NCI-H2081 treated with DMSO at 0.1 percent for 48 hours (cell line): ENCODE measurements at places on chromosomes 11 and 22.

- no peak for DNase-seq
These were observed 8.3 kb upstream of the SORL1-AS1 start for GRCh38 chr11:121460941-121461514.

- DNase-seq: no peak
These were observed 18.8 kb downstream of the P2RY2 start for GRCh38 chr11:73236854-73237253.

DNA sequence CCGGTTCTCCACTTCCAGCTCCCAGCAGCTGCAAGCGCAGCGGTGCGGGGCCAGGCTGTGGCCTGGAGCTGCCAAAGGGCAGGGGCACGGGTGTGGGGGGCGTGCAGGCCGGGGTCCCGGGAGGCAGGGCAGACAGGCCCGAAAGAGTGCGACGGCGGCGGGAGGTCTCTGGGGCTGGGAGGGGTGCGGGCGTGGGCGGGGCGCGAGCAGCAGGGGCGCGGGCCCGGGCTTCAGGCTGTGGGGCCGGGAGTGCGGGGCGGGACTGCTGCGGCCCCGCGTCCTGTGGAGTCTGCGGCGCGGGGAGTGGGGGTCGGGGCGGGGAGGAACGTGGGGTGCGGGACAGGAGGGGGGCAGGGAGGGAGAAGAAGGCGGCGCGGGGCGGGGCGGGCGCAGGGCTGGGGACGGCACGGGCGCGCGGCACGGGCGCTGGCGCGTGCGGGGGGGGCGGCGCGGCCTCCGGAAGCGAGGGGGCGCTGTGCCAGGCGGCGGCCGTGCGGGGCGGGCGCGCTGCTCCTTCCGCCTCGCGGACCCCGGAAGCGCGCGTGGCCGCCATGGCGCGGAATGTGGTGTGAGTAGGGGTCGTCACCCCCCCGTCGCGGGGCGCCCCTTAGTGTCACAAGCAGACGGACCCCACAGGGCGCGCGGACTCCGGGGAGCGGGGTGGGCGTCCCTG is at the start of gene MRPL23:
Gene MRPL23, plus strand, starts transcription at position 521 of the 673 bp plus-strand sequence. Its CDS starts 31 bp downstream, at position 552.
- no peak for DNase-seq

- DNase-seq: no peak
These were observed 69.2 kb downstream of the KIF18A start for GRCh38 chr11:28038775-28039174.

DNA sequence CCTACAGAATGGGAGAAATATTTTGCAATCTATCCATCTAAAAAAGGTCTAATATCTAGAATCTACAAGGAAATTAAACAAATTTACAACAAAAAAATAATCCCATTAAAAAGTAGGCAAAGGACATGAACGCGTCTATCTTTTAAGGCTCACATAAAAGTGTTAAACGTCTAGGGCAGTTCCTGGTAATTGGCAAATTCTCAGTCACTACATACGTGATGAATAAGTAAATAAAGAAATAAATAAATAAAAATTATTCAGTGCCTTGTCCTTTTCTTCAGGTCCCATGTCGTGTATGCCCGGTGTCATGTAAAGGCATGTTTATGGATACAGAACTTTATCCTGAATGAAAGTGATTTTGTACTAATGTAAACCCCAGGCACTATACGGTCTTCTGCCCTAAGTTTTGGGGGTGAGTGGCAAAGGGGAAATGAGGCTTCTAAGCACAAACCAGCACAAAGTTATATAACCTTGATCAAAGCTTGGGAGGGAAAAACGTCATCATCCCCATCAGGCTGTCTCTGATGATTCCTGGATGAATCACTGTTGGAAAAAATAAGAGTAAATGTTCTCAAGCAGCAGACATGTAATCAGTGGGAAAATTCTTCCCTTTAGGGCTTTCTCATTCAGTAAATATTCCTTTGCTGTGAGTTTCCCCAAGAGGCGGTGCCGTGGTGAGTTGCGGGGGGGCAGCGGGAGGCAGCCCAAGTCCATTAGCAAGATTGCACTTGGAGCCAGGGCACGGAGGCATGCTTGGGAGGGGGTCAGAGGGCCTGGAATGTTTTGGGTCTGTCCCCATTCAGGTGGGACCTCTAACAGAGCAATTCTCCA is 30.4 kb upstream of the MICAL2 start:
- no peak for DNase-seq

DNA sequence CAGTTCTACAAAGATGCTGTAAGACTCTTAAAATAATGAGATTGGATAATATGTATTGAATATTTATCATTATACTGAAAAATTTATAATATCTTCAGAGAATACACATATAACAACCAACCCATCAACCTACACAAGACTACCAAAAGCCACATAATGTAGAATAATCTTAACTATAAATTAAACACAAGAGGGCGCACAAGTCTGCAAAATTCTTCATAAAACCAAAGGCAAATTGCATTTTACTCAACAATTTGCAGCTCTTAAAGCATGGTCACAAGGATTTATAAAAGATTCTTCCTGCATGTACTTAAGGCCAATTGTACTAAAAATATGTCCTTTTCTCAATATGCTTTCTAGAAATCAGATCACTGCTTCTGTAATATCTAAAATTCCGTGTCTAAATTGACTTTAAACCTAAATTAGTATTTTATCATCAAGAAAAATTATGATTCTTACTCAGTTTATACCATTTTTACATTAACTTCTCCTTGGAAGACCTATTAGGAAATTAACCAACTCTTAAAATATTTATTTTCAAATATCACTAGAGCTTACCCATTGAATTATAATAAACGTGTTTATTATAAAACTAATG is 79.0 kb downstream of the TTC28 start:
- DNase-seq: no peak

GRCh38 chr11:13734530-13734929 is 66.1 kb downstream of the FAR1 start:
- no peak for DNase-seq

GRCh38 chr11:28619846-28620540 is 511.8 kb downstream of the METTL15 start:
- DNase-seq: no peak

DNA sequence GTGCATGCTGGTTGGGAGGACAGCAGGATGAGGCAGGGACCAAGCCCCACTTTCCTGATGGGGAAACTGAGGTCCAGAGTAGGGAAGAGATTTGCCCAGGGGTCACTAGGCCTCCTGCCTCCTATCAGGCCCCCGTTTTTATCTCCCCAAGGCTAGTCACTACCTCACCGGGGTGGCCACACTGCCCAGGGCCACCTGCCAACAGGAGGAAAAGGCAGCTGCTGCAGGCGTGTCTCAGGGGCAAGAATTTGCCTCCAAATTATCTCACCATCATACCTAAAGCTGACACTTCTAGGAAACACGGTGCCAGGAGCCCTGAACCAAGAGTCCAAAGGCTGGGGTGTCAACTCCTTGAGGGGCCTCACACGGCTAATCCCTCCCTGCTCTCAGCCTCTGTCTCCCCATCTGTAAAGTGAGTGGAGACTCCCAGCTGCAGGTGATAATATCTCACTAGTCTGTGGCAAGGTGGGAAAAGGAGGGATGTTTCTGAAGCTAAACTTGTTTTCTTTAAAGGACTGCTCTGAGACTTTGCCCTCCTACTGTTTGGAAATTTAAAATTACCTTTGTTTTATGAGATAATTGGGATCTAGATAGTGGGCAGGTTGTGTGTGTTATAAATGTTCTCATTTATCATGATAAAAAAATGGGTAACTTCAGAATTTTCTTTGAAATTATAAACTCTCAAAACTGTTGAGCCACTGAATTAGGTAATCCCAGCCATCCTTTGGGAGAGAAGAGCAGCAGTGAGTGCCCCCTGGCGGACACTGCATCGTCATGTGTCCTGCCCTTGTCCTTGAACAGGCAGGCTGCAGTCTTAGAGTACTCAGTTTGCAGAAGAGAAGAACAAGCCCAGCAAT is 60.0 kb downstream of the MYO7A start:
- DNase-seq: peak; percentile 12

DNA sequence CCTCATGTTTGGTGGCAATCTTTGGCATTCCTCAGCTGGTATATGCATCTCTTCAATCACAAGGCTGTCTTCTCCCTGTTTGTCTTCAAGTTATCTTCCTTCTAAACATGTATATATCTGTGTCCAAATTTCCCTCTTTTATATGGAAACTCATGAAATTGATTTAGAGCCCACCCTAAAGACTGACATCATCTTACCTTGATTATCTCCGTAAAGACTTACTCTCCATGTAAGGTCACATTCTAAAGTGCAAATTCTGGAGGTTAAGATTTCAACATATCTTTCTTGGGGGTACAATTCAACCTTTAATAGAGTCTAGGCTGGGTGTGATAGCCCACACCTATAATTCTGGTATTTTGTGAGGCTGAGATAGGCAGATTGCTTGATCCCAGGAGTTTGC is 215.8 kb upstream of the LRRC4C start:
- no peak for DNase-seq

DNA sequence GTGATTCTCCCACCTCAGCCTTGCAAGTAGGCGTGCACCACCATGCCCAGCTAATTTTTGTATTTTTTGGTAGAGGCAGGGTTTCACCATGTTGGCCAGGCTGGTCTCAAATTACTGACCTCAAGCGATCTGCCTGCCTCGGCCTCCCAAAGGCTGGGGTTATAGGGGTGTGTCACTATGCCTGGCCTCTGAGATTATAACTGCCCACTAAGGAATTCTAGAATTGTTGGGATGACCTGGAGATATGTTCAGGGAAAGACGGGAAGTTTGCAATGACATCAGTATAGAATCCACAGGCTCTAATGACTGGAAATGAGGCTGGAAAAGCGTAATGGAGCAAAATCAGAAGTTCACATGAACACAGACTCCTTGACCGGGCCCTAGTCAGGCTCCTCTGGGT is 62.2 kb downstream of the CLMP start:
- no peak for DNase-seq

DNA sequence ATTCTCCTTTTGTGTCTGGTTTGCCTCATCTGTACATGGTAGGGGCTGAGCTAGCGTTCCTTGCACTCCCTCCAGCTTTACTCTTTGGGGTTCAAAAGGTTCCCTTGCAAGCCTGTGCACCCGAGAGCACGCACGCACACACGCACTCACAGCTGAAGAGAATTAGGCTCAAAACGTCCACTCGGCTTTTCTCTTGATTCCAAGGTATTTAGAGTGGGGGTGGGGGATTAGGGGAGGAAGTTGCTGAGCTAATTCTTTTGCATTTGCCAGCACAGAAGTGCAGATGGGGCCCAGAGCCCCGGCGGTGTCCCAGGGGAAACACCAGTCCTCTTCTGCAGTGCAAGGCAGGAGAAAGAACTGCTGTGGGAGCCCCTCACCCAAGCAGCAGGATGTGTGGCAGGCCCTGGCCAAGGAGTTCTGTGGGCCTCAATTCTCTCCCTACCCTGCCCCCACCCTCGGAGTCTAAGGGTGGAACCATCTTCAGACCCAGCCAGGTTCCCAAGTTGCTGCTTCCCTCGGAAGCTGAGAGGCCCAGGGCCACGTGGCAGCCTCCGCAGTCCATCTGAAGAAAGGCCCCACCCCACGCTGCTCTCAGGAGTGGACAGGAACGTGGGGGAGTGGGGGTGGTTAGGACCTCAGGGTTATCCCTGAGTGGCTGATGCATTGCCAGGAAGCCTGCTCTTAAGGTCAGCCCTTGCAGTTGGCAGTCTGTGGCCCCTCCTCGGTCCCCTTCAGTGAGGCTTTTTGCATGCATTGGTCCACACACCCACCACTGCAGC is 3.8 kb upstream of the KCNQ1OT1 start:
- DNase-seq: no peak

DNA sequence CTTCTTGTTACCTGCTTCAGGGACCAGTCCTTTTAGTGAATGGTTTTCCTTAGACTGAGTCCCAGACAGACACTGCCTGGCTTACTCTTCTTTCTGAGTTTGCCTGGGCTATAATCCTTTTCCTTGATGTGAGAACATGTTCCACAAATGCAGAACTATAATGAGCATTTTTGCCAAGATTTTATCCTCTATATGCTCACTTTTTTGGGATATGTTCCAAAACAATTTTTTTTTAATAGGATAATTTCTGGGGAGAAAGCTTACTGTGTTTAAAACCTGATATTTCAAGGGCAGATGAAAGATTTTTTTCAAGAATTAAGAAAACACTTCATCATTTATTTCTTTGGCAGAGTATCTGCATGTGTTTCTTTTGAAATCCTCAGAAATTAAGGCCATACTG is 110.0 kb upstream of the TENM4 start:
- DNase-seq: no peak

DNA sequence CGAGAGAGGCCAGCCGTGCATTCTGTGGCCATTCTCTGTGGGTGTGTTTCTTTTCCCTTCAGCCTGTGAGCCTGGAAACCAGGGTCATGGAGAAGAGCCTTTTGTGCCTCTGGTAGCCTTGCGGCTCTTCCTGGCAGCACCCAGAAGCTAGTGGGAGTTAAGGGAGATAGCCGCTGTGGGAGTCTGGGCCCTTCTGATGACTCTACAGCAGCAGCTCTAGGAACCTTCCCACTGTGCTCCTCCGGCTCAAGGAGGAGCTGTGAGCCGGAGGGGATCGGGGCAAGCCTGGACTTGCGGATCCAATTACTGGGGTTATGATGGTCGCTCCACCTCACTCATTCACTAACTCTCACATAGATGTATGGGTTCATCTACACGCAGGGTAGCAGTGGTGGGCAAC is 10.5 kb downstream of the GTPBP1 start:
- DNase-seq: no peak

DNA sequence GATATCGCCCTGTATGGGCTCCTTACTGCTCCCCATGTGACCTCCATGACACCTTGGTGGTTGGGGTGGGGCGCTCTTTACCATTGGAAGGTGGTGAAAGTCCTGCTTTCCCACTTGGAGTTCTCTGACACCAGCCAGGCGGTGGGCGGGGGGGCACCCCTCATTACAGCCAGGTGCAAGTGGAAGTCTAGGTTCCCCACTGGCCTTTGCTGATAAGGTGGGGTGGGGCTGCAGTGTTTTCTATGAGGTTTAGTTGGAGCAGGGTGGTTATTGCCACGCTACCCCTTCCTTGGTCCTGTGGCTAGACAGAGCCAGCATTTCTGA is 5.5 kb upstream of the SLC37A2 start:
- no peak for DNase-seq

DNA sequence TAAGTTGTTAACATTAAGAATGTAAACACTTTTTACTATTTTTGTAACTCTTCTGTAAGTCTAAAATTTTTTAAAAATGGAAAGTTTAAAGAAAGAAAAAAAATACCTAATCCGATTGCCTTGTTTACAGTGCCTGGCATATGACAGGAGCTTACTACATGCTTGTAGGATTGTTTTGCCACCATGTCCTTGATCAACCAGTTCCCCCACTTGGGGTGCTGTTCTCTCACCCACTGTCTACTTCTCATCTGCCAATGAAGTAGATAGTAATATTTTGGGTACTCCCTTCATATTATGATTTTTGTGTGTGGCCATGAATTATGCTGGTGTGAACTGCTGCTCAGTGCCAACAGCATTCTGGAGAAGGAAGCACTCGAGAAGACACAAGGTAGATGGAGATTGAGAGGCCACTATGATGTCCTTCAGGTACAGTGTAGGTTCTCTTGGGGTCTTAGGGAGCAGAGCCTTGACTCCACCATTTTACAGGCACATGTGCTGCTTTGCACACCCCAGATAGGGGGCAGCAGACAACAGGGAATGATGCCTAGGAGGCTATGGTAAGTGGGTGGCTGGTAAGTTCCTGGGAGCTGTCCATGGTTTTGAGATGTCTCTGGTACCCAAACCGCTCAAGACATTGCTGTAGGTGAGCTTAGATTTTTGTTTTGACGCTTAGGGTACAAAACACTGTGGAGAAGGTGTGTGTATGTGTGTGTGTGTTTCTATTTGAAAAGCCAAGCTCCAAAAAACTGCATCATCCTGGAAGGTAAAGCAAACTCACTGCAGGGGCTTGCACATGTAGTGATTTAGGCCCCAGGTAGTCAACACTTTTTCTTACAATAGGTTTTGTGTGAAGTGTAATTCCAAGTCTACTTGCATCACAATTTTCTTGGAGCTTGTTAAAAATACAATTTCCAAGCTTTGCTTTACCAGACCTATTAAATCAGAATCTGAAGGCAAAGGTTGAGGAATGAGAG is 494.5 kb upstream of the LARGE1 start:
- DNase-seq: no peak
